NCI-H1930 (cell line): ENCODE measurements at places on chromosomes 2 and 18.

DNA sequence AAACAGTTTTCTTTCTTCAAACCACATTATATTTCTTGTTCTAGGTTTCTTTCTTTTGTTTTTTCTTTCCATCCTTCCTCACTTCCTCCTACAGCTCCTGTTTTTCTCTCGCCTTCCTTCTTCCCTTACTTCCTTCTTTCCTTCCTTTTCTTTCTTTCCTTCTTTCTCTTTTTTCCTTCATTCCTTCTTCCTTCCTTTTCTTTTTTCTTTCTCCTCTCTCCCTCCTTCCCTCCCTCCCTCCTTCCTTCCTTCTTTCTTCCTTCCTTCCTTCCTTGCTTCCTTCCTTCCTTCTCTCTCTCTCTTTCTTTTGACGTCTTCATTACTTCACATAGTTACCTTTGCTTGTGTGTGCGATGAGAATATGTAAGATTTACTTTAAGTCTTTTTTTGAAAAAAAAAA, 470.0 kb upstream of the FSIP2 start:
- no peak for DNase-seq

GRCh38 chr18:26791676-26792075, 73.8 kb downstream of the AQP4 start:
- DNase-seq, result no peak

DNA sequence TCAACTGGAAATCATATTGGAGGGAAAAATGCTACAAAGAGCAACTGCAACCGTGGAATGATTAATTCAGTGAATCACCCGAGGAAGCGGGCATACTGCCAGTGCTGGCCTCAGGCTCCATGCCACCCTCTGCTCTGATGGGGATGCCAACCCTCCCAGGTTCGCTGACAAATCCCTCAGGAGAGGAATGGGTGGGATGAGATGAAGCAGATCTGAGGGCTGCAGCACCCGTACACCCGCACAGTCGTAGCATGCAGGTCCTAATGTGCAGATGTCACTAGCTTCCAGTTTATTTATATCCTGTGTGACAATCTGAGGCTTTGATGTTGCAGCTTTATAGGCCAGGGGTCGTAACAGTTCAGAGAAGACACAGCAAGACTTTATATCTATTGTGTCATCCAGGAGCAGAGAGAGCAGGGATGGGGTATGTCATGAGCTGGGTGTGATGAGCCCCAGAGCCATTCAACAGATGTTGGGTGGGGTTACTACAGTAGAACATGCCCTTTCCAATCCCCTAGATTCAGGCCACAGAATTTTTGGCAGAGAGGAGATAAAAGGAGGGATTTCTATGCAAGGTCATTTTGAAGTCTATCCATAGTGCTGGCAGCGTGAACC, 44.6 kb downstream of the DPP4 start:
- DNase-seq, result no peak

DNA sequence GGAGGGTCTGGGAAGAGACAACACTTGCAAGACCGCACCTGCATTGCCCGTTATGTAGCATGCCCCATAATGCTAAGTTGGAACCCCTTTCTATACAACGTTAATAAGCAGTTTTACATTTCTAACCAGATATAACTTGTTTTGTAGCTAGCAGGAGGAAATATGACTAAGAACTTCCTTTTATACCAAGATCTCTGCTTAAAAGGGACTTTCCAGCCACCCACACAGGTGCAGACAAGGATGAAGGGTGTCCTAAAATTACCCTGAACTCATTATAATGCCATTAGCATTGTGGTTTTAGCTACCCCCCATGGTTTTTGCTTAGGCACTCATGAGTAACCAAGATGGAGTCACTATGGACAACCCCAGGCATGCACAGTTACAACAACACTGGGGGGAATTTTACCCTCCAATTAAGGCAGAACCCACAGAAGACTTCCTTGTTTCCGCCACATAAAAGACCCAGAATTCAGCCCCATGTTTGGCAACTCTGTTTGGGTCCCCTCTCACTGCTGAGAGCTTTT, 362.8 kb downstream of the CBLN2 start:
- no peak for DNase-seq

DNA sequence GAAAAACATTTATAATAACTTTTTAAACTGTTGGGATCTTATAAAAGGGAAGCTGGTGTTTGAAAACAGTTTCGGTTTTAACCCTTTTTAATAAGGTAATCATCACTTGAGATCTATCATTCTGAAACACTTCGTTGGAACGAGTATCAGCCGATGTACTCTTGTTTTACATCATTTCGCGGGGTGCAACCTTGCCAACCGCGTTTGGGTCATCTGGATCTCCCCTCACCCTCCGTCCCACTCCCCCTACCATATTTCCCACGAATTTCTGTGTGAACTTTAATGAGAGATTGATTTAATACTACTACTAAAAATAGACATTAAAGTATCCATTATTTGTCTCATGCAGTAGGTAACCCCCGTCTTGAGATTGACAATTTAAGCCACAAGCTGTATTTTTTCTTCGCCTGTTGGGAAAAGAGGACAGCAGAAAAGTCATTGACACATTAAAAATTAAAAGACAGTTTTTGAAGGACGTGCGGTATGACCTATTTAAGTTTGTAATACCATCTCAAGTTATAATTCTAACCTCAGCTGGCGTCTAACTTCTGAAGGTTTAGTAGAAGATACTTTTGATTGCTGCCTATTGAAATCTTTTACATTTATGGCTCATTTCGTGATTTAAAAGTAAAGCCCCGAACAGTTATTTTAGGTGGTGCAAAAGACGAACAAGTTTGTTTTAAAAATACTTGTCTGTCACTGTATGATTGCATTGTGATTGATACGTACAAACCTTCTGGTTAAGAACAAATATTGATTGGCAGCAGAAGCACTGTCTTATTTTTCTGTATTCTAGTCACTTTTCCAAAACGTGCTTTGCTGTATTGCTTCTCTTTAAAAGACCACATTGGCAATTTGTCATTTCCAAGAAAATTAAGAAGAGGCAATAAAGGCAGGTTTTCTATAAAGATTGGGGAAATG, 1.5 kb downstream of the CREB1 start:
- DNase-seq, result no peak

DNA sequence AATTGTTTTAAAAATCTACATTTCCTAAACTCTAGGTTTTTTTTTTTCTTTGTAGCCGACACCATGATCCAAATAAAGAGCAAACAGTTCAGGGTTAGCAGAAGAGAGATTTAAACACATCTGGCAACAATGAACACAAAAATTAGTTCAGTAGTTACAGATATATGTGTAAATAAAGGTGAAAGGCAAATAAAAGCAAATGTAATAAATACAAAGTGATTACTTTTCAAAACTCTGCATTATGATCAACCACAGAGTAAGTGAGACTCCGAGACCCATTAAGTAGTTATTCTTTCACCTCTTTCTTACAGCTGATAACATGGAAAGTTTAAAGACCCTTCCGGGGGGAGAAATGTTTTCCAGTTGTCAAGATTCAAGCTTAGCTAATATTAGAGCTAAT, 716 bp downstream of the CALCRL start:
- DNase-seq, result no peak

GRCh38 chr2:100460904-100461530, 9.3 kb upstream of the NMS start:
- DNase-seq, result no peak
